ENCODE measurements at places on chromosomes 1 and 21.

- DNase-seq = no peak
Measured at GRCh38 chr1:2228157-2228594, at the start of gene SKI. TSS of gene SKI (plus strand) at chr1:2228319. CDS start at chr1:2228767, 448 bp downstream.

DNA sequence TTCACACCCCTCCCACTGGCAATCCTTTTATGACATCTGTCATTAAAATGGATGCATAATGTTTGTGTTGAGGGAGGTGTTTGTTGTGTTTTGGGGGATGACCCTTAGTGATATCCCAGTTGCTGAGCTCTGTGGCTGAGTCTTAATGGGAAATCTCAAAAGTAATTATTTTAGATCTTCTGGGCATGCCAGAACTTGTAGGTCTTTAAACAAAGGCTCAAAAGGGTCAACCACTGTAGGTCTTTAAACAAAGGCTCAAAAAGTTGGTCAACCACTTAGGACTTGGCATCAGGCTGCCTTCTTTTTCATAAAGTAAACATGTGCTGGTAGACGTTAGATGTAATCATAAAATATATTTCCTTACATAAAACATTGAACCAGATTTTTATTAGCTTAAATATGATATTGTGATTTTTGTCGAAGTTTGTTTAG lies 78.0 kb downstream of the CDC14A start:
- DNase-seq = no peak

- peak; percentile 30 for DNase-seq
Measured at GRCh38 chr1:103265551-103265950, 157.2 kb upstream of the COL11A1 start.

- no peak for DNase-seq
Measured at GRCh38 chr1:197715806-197716205, 59.5 kb downstream of the DENND1B start.

- DNase-seq = no peak
Measured at GRCh38 chr1:16116625-16117024, 39.2 kb downstream of the EPHA2 start.

- DNase-seq = peak; percentile 38
Measured at GRCh38 chr1:114828251-114828650, 26.4 kb upstream of the SYCP1 start.

DNA sequence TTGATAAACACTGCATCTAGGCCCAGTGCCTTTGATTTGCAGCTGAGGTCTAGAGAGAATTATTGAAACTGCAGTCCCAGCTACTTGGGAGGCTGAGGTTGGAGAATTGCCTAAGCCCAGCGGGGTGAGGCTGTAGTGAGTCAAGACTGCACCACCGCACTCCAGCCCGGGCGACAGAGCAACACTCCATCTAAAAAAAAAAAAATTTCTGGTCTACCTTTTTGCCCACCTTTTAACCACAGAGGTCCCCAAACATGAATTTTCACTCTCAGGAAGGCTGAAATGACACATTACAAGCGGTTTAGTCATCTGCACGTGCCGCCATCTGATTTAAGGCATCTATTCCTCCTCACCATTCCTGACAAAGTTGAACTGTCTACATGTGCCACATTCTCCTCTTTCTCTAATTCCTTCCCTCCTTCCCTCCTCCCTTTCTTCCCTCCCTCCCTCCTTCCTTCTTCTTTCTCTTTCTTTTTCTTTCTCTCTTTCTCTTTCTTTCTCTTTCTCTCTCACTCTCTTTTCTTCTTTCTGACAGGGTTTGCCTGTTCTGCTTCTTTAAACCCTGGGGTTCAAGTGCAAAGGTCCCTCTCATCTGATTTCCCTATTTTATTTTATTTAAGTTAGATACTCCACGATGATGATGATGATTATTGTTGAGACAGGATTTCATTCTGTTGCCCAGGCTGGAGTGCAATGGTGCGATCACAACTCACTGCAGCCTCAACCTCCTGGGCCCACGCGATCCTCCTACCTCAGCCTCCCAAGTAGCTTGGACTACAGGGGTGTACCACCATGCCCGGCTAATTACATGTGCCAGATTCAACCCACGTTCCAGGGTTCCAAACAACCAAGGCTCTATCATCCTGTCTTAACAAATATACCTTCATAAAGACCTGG lies 3.0 kb upstream of the SOD1 start:
- DNase-seq = no peak

DNA sequence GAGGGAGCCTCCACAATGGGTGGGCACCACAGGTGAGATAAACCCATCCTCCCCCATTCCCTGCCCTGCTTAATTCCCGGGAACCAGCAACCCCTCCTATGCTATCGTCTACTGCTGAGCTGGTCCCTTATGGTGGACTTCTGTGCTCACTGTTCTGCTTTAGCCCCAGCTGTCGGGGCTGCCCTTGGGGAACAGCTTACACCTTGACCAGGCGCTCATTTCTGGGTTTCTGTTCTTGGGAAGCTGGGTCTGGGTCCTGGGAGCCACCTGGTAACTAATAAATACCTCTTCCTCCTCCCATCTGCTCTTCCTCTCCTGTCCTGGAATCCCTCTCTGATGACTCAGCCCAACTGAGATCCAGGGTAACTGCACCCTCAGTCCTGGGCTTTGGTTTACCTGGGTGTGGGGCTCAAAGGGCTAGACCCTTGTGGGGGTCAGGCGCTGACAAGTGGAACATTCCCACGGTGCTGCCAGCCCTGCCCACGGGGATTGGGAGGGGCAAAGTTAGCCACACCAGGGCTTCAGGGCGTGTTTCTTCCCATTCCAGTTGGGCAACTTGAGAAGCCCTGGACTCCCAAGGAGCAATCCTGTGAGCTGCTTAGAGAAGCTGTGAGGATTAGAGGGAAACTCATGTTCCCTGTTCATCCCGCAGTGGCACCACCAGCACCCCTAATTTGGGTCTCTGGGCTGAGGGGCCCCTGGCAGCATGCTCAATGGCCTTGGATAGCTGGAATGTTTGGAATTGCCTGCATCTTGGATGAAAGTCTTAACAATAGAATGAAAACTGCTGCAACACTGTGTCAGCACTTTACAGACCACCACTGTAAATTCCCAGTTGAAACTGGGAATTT lies 1.6 kb downstream of the PCAT6 start:
- DNase-seq = no peak

GRCh38 chr1:218456444-218456843 lies 111.3 kb downstream of the TGFB2 start:
- DNase-seq = no peak

- no peak for DNase-seq
Measured at GRCh38 chr1:171641076-171641864, 11.2 kb downstream of the MYOC start.

GRCh38 chr1:174221681-174222080 lies 62.4 kb downstream of the RABGAP1L start:
- no peak for DNase-seq

DNA sequence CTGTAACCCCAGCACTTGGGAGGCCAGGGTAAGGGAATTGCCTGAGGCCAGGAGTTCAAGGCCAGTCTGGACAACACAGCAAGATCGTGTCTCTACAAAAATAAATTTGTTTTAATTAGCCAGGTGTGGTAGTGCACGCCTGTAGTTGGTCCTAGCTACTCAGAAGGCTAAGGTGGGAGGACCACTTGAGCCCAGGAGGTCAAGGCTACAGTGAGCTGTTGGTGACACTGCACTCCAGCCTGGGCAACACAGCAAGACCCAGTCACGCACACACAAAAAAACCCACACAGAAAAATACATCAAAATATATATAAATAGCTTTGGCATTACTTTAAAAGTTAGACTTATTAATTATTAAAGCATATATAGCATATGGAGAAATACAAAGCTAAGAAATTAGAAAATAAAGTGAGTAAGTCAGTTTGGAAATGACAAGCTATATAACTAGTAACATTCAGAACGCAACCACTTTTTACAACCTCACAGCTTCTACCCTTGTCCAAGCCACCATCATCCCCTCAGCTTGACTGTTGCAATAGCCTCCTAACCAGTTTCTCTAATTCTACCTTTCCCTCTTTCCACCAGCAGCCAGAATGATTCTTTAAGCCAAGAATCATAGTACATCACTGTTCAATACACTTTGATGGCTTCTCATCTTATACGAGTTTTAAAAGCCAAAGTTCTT lies 14.5 kb downstream of the PIK3R3 start:
- DNase-seq = no peak

- DNase-seq = no peak
Measured at GRCh38 chr1:92805216-92805615, 20.3 kb upstream of the EVI5 start.

DNA sequence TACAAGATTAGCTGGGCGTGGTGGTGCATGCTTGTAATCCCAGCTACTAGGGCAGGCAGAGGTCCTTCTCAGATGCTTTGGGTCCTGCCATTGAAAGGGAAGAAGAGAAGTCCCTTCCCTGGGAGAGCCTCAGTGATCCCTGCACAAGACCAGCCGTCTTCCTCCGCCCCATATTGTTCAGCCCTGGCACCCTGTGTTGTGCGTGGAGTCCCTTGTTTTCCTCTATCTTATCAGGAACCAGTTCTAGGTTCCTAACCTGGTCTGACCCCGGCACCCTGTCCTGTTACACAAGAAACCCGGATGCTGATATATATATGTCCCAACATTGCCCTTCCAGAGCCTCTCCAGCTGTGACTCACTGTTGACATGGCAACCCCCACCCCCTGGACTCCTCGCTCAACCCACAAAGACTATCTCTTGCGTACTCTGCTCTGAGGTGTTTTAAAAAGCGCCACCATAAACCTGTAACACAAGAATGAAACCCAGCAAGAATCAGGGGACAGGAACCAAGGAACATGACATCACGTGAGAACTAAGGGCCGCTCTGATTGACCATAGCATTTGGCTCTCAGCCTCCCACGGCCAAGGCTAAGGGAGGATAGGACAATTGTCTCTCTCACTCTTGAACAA lies 4.8 kb downstream of the MX2 start:
- no peak for DNase-seq

DNA sequence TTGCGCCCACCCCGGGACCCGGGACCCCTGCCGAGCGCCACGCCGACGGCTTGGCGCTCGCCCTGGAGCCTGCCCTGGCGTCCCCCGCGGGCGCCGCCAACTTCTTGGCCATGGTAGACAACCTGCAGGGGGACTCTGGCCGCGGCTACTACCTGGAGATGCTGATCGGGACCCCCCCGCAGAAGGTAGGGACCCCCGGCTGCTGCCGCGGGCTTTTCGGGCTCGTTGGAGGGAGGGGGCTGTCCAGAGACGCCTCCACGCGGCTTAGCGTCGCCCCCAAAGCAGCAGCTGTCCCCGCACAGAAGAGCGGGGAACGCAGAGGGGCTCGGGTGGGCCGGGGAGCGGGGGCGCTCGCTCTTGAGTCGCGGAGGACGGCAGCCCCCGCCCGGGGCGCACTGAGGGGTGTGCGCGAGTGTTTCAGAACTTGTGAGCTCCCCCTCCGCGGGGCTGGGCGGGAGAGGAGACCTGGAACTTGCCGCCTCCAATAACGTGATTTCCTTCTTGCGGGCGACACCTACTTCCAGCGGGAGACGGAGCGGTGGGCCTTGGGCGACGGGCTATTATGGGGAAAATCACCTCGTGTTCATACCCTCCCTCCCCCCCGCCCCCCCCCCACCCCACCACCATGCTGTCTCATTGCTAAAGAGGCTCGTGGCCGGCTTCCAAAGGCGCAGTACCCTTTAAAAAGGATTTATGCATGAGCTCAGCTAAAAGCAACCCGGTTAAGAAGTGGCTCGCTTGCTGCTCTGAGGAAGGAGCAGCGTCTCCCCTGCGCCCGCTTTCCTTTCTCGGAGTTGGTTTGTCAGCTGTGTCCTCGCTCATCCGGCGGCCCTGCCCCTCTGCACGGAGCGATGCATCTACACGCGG lies 664 bp downstream of the BACE2 start:
- no peak for DNase-seq

DNA sequence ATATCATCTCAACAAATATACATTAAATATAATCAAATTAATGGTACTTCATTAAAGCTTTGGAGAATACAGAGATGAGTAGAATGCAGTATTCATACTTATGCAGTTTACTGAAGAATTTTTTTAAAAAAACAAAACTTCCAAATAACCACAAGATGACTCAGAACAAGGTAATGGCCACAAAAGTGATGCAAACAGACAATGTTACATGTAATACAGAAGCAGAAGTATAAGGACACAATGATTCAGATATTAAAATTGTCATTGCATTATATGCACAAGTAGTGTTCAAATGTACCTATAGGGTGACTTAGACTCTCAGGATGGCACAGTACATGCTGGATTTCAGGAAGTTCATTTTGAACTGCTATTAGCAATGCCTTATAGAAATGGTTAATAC lies 227.2 kb upstream of the ST6GALNAC5 start:
- peak; percentile 79 for DNase-seq

GRCh38 chr1:58781541-58782177 lies 2.2 kb downstream of the JUN start:
- peak; percentile 69 for DNase-seq

GRCh38 chr1:15531003-15531402 lies 4.4 kb downstream of the DNAJC16 start:
- no peak for DNase-seq

GRCh38 chr1:165851034-165851658 lies 23.7 kb downstream of the UCK2 start:
- DNase-seq = no peak

GRCh38 chr1:211606914-211607753 lies 28.2 kb upstream of the SLC30A1 start:
- no peak for DNase-seq

DNA sequence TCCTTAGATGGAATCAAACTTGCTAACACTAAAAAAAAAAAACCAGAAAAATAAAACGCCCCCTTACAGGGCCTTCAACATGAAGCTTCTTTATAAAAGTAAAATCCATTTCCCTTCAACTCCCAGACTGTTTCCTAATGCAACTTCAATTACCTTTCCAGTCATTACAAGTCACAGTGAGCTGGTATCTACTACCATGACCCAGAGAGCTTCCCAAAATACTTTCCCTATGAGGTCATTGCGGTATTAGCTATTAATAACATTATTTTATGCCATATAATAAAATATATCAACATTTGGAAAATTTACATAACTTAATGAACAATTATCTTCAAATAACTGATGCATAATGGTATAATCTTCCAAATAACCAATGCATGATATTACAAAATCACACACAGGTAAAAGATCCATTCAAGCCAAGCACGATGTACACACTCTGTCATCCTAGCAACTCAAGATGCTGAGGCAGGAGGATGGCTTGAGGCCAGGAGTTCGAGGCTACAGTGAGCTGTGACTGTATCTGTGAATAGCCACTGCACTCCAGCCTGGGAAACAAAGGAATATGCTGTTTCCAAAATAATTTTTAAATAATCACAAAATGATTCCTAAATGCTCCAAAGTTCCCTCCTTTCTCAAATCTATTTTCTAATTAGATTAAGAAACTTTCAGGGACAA lies 24.1 kb downstream of the EIF4G3 start:
- no peak for DNase-seq

GRCh38 chr1:200556002-200556401 lies 64.5 kb downstream of the KIF14 start:
- DNase-seq = peak; percentile 26

GRCh38 chr1:56123421-56123820 lies 455.9 kb downstream of the PLPP3 start:
- DNase-seq = peak; percentile 70

GRCh38 chr1:180606155-180606554 lies 25.7 kb upstream of the XPR1 start:
- no peak for DNase-seq

DNA sequence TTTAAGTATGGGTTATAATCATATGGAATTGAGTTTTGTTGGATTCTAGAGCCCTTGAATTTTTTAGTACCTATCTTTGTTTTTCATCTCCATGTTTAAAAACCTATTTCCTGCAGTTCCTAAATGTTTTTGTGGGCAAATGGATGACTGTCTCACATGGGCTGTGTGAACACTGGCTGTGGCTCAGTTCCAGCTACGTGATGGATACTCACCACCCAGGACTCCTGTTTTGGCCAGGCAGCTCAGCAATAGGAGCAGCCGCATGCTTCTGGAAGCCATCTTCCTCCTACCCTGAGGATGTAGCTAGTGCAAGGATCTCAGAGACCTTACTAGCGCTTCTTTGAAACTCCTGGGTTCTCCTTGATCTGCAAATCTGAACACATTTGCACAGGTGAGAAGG lies 2.8 kb downstream of the REG4 start:
- DNase-seq = no peak

All from HCEC 1CT (cell line).